ENCODE measurements at places on chromosomes 12 and 14.

DNA sequence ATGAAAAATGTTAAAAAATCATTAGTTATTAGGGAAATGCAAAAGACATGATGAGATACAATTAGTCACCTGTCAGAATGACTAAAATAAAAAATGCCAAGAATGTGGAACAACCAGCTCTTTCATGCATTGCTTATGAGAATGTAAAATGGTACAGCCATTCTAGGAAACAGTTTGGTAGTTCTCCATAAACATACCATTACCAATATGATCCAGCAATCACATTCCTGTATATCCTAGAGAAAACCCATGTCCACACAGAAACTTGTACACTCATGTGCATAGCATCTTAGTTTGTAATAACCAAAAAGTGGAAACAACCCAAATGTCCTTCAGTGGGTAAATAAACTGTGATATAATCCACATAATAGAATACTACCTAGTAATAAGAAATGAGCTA lies 245.7 kb downstream of the FUT8 start:
- DNase-seq, result no peak

- DNase-seq, result no peak
These were observed 503.7 kb downstream of the SLC6A15 start for GRCh38 chr12:84408936-84409335.

DNA sequence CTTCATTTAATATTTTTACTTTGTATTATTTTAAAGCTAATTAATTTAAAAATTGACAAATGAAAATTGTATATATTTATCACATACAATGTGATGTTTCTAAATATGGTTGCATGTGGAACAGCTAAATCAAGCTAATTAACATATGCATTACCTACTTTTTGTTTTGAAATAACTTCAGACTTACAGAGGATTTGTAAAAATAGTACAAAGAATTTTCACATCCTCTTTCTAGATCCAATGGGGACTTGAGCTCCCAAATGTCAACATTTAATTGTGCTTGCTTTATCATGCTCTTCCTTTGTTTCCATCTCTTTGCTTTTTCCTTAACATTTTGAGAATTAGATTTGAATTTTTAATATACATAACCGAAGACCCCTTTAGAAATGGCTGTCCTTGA lies 6.6 kb downstream of the DCD start:
- no peak for DNase-seq

DNA sequence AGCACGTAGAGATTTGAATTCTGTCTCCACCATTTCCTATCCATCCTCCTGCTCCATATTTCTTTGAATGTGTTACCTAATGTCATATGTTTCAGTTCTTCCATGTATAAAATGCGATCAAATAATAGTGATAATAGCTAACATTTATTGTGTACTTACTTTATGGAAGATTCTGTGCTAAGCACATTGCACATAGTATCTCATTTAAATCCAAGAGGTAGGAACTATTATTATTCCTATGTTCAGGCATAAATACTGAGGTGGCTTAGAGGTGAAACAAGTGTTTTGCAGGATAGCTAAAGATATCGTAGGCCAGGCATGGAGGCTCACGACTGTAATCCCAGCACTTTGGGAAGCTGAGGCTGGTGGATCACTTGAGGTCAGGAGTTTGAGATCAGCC lies 17.5 kb upstream of the AICDA start:
- no peak for DNase-seq

GRCh38 chr12:27179400-27180214 lies 64.5 kb upstream of the STK38L start:
- DNase-seq, result no peak

DNA sequence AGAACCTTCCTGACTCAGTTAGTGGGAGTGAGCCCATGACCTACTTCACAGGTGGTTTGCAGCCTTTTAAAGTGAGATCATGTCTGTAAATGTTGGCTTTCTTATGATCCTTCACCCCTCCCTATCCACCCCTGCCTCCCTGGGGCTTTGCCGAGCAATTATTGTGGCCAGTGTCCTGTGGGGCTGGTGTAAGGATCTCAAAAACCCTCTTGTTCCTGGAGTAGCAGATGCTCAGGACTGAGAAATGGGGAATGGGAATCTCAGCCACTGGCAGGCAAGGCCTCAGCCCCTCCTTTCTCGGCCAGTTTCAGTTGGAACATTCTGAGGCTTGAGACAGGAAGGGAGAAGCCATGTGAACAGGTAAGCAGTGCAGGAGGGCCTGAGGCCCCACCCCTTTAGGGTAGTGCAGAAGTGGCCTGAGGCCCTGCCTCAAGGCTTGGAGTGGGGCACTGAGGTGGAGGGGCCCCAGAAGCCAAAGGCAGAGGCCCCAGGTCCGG lies 53.8 kb downstream of the PLEKHG3 start:
- DNase-seq, result no peak

DNA sequence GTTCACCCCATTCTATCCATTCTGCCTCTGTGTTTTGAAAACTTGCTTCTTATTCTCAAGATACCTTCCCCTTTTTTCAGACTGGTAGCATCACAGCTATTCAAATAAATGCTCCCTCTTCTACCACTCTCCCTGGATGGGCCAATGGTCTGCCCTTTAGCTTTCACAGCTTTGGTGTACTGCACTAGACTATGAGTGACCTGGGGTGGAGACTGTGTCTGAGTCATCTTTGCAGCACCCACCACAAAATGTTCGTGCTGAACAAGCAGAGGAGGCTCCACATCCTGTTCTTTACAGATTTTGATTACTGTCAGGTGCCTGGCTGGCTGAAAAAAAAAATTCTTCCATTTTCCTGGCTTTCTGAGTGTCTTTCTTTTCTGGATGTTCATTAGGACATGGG lies 1104.1 kb upstream of the TMEM132C start:
- no peak for DNase-seq

GRCh38 chr12:63525831-63526230 lies 142.5 kb downstream of the DPY19L2 start:
- no peak for DNase-seq

GRCh38 chr12:51647647-51648046 lies 56.6 kb downstream of the SCN8A start:
- no peak for DNase-seq

GRCh38 chr12:65536351-65536750 lies 257.9 kb downstream of the MSRB3 start:
- no peak for DNase-seq

DNA sequence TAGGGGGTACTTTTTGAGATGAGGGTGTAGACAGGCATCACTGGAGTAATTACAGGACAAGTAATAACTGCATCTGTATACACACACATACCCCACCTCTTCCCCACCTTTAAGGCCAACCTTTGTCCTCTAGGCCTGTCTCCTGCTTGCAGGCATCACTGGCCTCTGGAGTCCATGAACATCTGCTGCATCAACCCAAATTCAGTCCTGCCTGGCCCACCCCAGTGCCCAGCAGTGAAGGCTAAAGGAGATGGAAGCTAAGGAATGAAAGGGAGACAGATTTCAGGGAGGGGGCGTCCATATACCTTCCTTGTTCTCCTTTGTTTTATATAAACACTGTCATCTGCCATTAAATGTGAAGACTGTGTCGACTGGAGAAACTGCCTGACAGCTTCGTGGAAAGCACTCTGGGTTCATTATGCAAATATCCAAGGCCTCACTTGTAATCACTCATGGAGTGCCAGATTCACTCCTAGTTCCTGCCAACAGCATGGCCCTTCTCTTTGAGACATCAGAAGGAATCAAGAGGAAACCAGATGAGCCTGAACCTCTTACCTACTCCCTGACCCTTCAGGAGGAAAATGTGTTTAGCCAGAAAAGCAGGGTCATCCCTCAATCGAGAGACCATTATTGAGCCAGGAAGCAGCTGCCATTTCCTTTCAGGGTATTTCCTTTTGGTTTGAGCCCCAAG lies 64.4 kb downstream of the SERPINA3 start:
- no peak for DNase-seq

DNA sequence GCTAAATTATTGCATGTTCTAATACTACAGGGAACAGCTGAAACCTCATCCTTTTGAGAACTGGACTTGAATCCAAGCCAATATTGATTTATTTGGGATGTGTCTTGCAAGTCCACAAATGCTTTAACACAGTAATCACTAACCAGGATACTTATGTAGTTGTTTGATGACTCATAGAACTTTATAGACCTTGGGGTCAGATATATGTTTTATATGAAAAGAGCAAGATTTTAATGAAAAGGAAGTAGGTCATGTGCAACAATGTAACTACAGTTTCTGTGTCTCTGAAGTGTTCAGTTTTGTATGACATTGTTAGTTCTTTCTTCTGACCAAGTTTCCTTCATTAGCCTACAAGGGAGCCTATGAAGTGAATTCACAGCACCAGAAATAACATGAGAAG lies 352.0 kb downstream of the ZFP36L1 start:
- DNase-seq, result no peak

GRCh38 chr14:24845851-24846250 lies 204.1 kb downstream of the STXBP6 start:
- DNase-seq, result no peak

- no peak for DNase-seq
These were observed 15.4 kb upstream of the PAWR start for GRCh38 chr12:79706156-79706555.

GRCh38 chr12:124190312-124191023 lies 104.4 kb upstream of the RFLNA start:
- DNase-seq, result no peak

GRCh38 chr14:32913725-32914124 lies 25.0 kb upstream of the NPAS3 start:
- no peak for DNase-seq

GRCh38 chr12:7047306-7047705 lies 13.2 kb upstream of the C1S start:
- DNase-seq, result no peak

DNA sequence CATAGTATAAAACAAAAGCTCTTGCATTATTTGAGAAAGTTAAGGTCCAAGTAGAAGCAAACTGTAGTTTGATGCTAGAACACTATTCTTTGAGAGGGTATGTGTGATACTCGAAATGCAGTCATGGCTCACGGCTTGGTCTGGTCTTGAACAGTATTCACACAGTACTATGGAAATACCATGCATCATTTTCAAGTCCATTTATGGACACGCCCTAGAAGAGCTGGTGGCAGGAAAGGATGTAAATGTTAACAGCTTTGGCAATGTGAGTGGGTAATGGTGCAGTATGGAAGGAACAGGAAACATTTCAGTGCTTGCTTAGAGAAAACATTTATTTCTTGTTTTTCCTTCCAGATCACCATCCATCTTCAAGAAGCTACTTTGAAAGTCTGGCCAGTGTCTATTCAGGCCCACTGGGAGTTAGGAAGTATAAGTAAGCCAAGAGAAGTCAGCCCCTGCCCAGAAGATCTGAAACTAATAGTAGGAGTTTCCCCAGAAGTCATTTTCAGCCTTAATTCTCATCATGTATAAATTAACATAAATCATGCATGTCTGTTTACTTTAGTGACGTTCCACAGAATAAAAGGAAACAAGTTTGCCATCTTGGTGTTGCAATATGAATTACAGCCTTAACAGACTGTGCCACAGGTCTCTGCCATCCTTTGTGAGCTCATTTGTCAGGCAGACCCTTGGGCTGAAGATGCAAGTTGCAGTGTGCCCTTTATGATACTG lies 5.7 kb upstream of the AKAP5 start:
- no peak for DNase-seq

GRCh38 chr12:92961949-92962348 lies 32.9 kb upstream of the EEA1 start:
- DNase-seq, result no peak

DNA sequence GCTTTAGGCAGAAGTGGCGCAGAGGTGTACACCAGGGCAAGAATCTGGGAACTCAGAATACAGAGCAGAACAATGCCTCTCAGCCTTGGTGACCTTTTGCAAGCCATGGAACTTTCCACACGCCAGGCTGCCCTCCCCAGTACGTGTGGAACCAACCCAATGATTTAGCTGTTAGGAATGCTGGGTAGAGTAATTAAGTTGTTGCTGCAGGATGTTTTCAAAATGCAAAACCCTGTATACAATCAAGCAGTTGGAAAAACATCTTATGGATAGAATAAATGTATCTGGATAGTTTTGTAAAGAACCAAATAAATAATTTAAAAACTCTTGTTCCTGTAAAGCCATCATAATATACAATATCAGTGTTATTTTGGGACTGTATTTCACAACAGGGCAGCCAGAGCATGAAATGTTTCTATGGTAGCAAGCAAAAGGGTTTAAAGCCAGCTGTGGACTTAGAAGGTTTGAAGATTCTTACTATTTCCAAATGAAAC lies 19.4 kb downstream of the PPP1R36 start:
- DNase-seq, result no peak

DNA sequence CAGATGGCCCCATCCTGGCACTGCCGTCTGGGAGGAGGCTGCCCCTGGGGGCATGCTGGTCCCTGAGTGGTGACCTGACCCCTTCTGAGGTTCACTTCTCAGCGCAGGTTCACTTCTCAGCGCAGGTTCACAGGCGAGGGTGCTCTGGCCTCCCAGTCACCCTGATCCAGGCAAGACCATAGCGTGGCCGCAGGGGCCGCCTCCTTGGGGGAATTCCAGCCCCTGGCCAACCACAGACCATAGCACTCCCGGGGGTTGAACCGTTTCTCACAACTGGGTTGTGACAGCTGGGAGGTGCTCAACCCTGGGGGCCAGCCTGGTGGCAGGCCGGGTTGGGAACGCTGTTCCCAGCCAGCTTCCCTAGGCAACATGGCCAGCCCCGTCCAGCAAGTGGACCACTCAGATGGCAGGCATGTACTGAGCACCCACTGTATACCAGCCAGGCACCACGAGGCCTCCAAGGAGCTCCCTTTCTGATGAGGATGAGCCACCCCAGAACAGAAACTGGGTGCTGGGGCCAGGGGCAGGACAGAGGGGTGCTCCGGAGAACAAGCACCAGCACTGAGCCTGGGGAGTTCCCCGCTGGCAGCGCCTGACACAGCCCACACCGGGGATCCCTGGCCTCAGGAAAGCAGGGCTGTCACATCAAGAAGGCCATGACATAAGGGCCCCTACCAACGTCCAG lies 28.3 kb upstream of the ZFP36L1 start:
- DNase-seq, result no peak

DNA sequence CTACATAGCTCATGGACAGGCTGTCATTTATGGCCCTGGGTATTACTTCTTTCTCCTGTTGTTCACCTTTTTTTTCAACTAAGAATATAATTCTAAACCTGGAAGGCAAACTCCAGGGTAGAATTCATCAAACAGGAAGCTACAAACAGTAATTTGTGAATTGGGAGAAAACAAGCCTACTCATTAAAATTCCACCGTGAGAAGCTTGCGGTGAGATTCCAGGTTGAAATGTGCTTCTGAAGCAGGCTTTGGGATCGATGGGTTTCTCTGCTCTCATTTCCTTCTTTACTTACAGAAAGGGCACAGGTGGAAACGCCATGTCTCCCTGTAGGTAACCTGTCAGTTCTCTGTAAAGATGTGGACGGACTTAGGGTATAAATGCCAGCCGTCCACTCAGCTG lies 257.5 kb downstream of the TMEM132C start:
- DNase-seq, result no peak

- DNase-seq, result peak; percentile 97
These were observed at the start of gene ATP5MC2 for GRCh38 chr12:53675701-53676607. Gene ATP5MC2, minus strand, starts transcription at chr12:53676083. Its CDS starts 3,469 bp downstream, at chr12:53672614.

Data from NCI-H1436 (cell line).